Caco-2 (cell line): ENCODE measurements at places on chromosomes 2 and 18. TPM values are rescaled to one million over a fixed set of nuclear protein-coding genes. Genes with fewer than 3 reads are reported as not detected.

Gene ZNF638
- 133 and 134 TPM in 2 replicates for total RNA-seq

- peak; percentile 33 for DNase-seq
Measured at GRCh38 chr2:234840336-234840735, 111.5 kb upstream of the SH3BP4 start.

- DNase-seq: peak; percentile 22
Measured at GRCh38 chr2:94870440-94871225, 597 bp upstream of the TEKT4 start.

Gene SIX3
- not detected in 2 replicates for total RNA-seq

DNA sequence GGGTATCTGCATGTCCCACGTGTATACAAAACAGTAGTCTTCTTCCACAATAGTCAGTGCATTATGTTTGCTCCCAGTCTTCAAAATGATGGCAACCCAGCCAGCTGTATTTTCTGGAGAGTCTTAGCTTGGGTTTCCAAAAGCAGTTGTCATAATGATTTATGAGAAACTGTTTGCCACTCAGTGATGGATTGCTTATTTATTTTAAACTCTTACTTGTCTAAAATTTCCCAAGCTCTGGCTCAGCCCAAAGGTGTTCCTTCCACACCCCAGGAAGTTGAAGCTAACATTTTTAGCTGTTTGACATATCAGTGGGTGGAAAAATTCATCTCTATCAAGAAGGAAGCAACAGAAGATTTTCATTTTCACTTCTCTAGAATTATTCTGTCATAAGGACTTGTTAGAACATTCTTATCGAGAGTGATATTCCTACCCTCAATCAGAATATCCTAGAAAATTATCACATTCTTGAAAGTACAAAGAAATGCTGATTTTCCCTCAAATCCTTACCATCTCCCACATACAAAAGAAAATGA lies 78.8 kb downstream of the ASAP2 start:
- no peak for DNase-seq

DNA sequence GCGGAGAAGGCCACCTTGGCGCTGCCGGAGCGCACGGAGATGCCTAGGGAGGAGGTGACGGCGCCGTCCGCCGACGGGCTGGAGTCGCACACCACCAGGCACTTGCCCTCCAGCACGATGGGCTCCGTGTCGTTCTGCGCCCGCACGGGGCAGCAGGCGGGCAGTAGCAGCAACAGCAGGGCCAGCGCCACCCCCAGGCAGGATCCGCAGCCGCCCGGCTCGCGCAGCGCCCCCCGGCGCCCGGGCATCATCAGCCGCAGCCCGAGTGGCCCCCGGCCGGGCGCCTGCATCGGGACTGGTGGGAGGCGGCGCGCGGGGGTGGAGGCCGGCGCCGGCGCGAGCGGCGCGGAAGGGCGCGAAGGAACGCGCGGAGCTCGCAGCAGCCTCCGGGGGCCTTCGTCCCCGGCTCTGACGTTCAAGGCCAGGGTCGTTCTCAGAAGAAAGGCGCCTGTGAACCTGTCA lies 2.2 kb downstream of the CBLN2 start:
- no peak for DNase-seq

Gene SCN7A
- total RNA-seq: 0.23 and 0.27 TPM in 2 replicates

- DNase-seq: no peak
Measured at GRCh38 chr2:20330192-20330591, 20.5 kb downstream of the PUM2 start.

- DNase-seq: no peak
Measured at GRCh38 chr18:63834471-63835113, 52.9 kb upstream of the SERPINB2 start.

GRCh38 chr2:194745557-194746146 lies 911.4 kb upstream of the SLC39A10 start:
- no peak for DNase-seq

DNA sequence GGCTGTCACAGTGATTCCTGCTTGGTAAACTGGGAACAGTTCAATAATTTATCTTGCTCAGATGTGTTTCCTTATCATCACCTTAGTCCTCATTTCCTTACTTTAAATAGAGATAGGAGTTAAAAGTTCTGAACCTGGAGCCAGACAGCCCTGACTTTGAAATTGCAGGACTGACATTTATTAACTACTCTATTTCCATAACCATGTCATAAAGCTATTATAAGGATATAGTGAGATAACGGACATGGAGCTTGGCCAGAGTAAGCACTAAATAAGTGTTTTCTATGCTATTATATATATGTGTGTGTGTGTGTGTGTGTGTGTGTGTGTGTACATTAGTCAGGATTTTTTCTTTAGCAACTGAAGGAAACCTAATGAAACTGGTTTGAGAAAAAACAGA lies 13.1 kb downstream of the NT5DC4 start:
- DNase-seq: no peak

DNA sequence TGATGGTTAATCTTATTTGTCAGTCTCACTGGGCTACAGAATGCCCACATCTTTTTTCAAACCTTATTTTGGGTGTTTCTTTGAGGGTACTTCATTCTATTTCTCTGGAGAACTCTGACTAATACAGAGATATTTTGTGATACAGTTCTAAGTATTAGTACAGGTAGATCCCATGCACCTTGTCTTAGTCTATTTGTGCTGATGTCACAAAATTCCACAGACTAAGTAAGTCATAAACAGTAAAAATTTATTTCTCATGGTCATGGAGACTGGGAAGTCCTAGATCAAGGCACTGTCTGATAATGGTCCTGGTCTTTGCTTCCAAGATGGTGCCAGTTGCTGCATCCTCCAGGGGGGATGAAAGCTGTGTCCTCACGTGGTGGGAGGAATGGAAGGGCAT lies 68.6 kb upstream of the EPHA4 start:
- DNase-seq: no peak

- no peak for DNase-seq
Measured at GRCh38 chr18:468955-469790, 31.3 kb downstream of the COLEC12 start.

DNA sequence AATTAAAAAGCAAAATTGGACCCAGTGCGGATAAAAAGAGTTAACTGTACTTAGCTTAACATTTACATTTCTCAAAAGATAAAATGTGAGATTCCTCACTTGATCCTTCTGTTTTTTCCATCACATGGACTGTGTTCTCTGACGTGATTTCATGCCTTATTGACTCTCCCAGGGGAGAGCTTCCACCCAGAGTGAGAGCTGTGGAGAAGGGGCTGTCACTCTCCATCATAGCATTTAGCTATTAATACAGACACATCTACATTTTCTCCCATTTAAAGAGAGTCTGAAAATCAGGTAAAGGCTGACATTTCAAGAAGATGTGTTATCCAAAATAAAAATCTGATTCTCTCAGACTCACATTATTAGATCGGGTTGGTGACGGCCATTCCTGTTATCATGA lies 493.8 kb downstream of the FBXO15 start:
- DNase-seq: no peak

Gene ZEB2
- not detected in 2 replicates for total RNA-seq

- no peak for DNase-seq
Measured at GRCh38 chr18:79467126-79467525, 71.4 kb downstream of the NFATC1 start.

Gene IGFBP2
- 6.6 and 6.7 TPM in 2 replicates for total RNA-seq

DNA sequence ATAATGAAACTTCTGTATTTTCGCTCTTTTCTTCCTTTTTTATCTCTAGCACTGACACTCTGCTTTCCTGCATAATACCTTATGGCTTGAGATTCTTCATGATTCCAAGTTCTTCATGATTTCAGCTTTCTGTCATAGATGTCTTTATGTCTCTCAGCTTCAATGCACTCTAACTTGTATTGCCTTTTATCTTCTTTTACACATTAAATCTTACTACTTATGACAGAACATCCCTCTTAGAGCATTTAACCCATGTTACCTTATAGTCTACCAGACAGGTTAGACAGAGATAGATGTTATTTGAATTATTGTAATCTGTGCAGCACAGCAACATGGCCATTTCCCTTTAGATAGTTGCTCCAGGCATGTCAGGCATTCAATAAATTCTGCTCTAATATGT lies 1475.7 kb upstream of the TMEFF2 start:
- no peak for DNase-seq

GRCh38 chr2:157085522-157085921 lies 172.0 kb upstream of the GALNT5 start:
- no peak for DNase-seq

DNA sequence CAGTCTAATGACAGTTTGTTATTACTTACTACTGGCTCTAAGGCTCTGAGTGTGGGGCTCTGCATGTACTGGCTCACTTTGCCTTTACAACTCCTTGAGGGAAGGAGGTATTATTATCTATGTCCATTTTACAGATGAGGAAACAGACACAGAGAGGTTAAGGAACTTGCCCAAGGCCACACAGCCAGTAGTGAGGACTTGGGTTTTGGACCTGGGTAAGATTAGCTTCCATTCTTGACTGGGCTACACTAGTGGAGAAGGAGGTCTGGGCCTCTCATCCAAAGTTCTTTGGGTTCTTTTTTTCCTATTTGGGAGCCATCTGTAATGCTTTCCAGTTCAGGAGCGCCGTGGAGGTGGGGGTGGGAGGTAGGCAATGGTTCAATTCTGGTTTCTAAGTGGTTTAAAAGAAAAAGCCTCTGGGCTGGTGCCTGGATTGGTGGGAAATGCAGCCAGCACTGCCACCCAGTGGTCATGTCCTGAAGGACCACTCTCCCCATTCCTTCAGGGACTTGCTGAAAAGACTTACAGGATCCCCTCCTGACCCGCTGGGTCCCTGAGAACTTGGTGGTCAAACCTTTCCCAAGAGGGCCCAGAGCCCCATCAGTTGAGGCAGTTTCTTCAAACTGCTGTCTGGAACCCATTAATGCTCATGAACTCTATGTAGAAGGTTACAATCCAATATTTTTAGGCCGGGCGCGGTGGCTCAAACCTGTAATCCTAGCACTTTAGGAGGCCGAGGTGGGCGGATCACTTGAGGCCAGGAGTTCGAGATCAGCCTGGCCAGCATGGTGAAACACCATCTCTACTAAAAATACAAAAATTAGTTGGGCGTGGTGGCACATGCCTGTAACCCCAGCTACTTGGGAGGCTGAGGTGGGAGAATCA lies 38.6 kb upstream of the NOTO start:
- peak; percentile 86 for DNase-seq

- no peak for DNase-seq
Measured at GRCh38 chr2:46275995-46276394, 21.2 kb upstream of the EPAS1 start.
